ENCODE measurements at places on chromosomes 2 and 18.
A peak's percentile ranks its signal among the peaks of the same experiment; 100 is the strongest.

DNA sequence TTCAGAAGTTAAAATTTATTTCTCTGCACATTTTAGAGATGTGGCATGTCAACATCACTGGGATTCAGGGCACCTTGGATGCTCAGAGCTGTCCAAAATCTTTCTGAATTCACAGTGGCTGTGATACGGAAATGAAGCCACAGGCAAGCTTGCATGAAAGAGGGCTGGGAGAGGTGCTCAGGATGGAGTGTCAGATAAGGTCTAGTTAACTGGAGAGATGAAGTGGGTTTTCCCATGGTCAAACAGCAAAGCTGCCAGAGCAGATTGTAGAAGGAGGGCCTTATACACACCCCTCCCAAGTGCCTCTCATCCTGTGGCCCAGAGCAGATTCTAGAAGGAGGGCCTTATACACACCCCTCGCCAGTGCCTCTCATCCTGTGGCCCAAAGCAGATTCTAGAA is 286.8 kb upstream of the PXDN start:
- DNase-seq = no peak

- DNase-seq = no peak
Measured at GRCh38 chr2:9327873-9328352, 95.4 kb downstream of the ITGB1BP1 start.

DNA sequence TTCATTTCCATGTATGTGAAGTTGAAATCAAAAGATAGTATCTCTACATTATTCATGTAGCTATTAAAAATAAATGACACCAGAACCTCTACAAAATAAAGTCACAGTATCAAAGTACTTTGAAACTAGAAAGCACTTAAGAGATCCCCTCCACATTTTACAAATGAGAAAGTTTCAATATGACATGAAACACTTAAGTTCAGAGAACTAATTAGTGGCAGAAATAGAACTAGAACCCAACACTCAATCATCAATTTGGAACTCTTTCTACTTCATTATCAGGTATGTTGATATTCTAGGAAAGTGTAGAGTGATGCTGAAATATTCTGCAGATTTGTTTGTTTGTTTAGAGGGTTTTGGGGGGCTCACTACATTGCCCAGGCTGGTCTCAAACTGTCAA is 145.6 kb downstream of the MEMO1 start:
- no peak for DNase-seq

- no peak for DNase-seq
Measured at GRCh38 chr2:200752332-200752731, 59.4 kb upstream of the BZW1 start.

DNA sequence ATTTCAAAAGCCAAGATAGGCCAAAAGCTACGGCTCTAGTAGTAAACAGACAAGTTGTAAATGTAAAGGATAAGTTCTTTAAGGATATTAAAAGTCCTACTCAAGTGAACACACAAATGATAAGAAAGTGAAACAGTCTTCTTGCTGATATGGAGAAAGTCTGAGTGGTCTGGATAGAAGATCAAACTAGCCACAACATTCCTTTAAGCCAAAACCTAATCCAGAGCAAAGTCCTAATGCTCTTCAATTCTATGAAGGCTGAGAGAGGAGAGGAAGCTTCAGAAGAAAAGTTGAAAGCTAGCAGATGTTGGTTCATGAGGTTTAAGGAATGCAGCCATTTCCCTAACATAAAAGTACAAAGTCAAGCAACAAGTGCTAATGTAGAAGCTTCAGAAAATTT is 111.7 kb upstream of the ZEB2 start:
- DNase-seq = no peak

DNA sequence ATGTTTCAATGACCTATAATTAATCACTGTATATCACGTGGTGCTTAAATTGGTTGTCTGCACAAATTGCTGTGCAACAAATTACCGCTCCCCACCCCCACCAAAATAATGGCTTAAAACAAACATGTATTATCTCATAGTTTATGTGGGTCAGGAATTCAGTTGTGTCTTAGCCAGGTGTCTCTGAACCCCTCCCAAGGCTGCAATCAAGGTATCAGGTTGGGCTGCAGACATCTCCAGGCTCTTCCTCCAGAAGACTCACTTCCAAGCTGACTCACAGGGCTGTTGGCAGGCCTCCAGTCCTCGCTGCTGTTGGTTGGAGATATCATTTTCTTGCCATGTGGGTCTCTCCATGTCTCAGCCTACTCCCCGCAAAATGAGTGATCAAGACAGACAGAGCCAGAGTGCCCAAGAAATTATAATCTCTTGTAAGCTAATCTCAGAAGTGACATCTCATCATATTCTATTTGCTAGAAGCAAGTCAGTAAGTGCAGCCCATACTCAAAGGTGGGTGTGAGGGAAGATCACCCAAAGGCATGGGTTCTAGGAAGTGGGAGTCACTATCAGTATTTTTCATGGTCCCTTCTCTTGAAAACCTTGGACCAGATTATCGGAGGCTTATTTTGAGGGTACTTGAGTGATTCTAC is 38.4 kb downstream of the SPC25 start:
- no peak for DNase-seq

- DNase-seq = no peak
Measured at GRCh38 chr2:106867196-106867953, 18.6 kb downstream of the ST6GAL2 start.

- peak; percentile 94 for DNase-seq
Measured at GRCh38 chr2:9378433-9379390, 44.6 kb downstream of the ITGB1BP1 start.

All from osteoblast (primary cell).